ENCODE measurements at places on chromosomes 3 and 15. TPM values are rescaled to one million over a fixed set of nuclear protein-coding genes. Genes with fewer than 3 reads are reported as not detected.

GRCh38 chr3:41138146-41138545 is 61.2 kb upstream of the CTNNB1 start:
- DNase-seq: no peak

DNA sequence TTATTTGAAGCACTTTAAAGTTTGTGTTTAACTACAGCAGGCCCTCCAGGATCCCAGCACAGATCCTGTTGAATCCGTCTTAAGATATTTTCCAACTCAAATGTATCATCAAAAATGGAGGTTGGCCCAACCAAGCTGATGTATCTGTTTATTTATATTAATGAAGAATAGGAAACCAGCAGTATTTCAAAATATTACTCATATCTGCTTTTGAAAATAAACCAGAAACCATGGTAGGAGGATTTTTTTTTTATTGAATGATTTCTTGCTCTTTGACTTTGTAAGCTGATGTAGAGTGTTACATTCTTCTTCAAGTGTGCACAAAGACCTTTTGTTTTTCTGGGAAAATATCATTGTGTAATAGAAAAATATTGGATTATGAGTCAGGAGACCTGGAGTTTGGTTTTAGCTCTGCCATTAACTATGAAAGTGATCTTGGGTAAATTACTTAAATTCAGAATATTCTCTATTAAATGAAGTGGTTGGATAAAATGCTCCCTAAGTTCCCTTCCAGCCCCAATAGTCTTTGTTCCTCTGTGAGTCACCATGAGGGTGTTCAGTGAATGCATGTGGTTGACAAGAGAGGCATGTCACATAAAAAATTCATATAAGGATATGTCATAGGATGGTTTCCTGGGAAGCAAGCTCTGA is 221.3 kb upstream of the GAP43 start:
- no peak for DNase-seq

DNA sequence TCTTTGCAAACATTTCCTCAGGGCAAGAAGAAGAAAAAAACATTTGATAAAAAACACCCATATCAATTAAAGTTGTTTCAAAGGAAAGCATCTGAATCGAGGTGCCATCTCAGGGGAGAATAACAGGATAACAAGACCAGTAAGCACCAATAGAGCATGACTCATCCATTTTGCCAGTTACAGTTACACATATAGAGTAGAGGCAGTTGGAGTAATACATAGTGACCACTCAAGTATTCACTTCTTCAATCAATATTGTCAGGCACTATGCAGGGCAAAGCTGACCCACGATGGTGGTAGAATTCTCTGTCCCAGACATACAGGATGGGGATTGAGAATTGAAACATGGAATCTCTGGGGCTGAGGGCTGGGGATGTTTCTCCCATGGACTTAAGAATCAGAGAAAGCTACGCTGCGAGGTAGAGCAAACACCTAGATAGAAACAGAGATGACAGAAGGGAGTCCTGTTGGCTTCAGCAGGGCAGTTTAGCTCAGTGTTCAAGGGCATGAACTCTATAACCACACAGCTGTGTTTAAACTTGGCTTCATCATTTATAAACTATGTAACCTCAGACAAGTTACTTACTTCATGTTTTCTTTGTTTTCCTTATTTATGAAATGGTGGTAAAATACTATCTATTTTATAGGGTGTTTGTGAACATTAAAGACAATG is 186.4 kb upstream of the NANOGP8 start:
- no peak for DNase-seq

- peak; percentile 29 for DNase-seq
Measured at GRCh38 chr3:124063197-124063909, 71.4 kb upstream of the ROPN1 start.

DNA sequence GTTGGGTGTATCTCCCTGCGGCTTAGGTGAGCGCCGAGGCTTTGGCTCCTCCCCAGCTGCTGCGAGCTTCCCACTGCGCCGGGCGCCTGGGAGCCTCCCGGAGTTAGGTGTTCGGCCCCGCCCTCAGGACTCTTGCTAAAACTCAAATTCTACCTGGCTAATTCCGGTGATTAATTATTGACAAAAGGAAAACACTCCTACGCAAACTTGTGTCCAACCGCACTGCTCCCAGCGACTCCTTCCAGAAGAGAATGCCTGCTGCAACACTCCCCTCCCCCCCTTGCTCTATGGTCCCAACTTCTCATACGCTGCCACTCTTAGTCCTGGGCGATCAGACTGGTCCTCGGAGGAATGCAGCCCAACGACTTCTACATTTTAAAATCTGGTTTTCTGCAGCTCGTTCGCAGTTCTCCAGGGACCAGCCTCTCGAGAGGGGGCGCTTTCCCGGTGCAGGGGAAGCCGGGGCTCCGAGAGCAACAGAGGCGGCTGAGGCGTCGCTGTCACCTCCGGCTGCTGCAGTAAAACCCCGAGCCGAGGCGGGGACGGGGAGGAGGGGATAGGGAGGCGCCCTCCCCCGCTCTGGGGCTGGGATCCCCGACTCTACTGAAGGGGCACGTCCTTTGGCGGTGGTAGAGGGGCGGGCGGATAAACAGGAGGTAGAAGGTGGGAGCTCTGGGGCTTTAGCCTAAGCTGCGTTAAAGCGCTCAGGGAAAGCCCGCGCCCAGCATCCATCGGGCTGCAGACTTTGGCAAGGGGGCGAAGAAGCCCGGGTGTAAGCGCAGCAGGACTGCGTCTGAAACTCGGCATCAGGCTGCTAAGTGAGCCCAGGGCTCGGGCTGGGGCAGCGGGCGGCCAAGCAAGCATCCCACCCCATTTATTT is at the start of gene SPTSSB:
Gene SPTSSB, minus strand, starts transcription at position 77 of the 880 bp plus-strand sequence. CDS start 25,194 bp downstream, outside the sequence.
- DNase-seq: peak; percentile 80

DNA sequence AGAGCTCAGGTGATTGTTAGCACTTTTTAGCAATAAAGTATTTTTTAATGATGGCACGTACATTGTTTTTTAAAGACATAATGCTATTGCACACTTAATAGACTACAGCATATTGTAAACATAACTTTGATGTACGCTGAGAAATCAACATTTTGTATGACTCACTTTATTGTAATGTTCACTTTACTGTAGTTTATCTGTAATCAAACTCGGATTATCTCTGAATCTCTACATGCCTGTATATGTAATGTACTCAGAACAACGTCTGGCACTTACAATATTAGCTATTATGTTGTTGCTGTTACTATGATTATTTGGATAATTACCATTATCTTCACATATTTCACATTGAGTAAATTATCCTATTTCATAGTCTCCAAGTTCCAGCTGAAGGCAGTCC is 137.9 kb upstream of the CHRM5 start:
- no peak for DNase-seq

- no peak for DNase-seq
Measured at GRCh38 chr3:71109241-71109976, 474.1 kb downstream of the FOXP1 start.

DNA sequence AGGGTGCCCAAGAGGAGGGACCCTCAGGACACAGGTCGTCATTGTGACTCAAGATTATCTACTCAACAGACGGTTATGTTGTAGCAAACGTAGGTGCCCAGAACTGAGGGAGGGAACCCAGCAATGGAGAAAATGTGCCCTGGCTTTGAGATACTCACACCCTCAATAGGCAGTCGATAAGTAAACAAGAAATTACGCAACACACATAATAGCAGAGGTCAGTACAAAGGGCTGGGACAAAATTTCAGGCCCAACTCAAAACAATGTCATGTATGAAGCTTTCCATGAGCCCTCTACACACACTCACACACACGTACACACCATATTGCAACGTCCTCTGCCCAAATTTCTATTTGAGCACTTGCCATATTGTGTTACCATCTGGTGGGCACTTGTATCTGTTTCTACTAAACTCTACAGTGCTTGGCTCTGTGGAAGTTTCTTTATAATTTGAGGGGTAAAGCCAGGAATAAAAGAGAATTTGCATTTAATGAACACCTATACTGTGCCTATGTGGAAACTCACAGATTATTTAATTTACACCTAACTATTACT is 114.6 kb upstream of the TRIM42 start:
- DNase-seq: peak; percentile 48

DNA sequence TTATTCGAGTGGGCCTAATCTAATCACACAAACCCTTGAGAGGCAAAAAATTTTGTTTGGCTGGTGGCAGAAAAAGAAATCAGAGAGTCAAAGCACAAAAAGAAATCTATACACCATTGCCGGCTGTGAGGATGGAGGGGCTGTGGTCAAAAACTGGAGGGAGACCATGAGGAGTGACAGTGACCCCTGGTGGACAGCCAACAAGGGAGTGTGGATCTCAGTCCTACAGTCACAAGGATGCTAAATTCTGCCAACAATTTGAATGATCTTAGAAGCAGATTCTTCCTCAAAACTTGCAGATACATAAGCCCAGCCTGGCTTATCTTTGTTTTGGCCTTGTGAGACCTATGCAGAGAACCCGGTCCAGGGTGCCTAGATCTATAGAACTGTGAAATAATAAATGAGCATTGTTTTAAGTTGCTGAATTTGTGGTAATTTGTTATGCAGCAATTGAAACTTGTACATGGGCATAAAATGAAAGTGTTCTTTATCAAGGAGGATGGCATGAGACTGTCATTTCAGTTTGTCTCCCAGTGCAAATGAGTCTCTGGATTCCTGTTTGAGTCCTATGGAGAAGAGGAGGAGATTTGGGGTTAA is 103.0 kb upstream of the ARHGEF26 start:
- DNase-seq: no peak

DNA sequence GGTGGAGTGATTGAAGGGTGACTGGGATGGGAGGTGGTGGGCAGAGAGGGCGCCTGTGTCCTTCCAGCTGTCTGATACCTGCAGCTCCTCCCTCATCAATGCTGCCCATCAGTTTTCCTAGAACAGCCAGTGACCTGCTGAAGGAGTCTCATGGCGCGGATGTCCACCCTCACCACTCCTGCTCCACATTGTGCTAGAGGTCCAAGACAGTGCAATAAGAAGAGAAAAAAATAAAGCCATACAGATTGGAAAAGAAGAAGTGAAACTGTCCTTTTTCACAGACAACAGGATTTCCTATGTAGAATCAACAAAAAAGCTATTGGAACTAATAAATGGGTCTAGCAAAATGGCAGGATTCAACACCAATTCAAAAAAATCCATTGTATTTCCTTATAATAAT is 7.4 kb downstream of the ZDHHC19 start:
- DNase-seq: no peak

DNA sequence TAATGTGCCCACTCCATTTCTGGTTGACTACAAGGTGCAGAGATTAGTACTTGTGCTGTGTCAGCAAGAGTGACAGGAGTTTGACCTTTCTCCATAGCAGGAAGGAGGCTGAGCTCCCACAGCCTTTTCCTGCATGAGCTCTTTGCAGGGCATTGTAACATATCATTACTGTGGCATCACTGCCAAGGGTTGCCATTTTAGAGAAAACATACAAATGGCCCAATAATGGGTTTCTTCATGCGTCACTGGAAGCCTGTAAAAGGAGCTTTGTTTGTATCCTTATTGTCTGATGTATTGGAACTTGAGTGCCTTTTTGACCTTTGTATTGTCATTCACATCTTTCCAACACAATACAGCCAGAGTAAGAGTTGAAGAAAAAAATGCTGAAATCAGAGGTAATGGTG is 323.0 kb upstream of the CDIN1 start:
- no peak for DNase-seq

- no peak for DNase-seq
Measured at GRCh38 chr15:68719672-68720071, 101.0 kb downstream of the ANP32A start.

GRCh38 chr3:112958811-112959560 is 15.9 kb downstream of the CD200R1 start:
- DNase-seq: no peak

DNA sequence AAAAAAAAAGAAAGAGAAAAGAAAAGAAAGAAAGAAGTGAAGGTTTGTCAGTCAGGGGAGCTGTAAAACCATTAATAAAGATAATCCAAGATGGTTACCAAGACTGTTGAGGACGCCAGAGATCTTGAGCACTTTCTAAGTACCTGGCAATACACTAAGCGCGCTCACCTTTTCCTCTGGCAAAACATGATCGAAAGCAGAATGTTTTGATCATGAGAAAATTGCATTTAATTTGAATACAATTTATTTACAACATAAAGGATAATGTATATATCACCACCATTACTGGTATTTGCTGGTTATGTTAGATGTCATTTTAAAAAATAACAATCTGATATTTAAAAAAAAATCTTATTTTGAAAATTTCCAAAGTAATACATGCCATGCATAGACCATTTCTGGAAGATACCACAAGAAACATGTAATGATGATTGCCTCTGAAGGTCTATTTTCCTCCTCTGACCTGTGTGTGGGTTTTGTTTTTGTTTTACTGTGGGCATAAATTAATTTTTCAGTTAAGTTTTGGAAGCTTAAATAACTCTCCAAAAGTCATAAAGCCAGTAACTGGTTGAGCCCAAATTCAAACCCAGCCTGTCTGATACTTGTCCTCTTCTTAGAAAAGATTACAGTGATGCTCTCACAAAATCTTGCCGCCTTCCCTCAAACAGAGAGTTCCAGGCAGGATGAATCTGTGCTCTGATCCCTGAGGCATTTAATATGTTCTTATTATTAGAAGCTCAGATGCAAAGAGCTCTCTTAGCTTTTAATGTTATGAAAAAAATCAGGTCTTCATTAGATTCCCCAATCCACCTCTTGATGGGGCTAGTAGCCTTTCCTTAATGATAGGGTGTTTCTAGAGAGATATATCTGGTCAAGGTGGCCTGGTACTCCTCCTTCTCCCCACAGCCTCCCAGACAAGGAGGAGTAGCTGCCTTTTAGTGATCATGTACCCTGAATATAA is 2.0 kb downstream of the B2M start:
- no peak for DNase-seq

DNA sequence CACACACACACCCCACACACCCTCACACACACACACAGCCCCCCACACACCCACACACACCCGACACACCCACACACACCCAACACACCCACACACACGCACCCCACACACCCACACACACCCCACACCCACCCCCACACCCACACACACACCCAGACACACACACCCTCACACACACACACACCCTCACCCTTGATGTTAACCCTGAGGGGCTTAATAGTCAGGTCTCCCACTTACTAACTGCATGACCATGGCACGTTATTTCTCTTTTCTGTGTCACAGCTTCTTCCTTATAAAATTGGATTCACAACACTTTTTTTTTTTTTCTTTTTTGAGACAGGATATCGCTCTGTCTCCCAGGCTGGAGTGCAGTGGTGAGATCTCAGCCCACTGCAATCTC is 2.8 kb downstream of the GRM2 start:
- DNase-seq: no peak

GRCh38 chr3:197533396-197533795 is 22.4 kb downstream of the BDH1 start:
- no peak for DNase-seq

DNA sequence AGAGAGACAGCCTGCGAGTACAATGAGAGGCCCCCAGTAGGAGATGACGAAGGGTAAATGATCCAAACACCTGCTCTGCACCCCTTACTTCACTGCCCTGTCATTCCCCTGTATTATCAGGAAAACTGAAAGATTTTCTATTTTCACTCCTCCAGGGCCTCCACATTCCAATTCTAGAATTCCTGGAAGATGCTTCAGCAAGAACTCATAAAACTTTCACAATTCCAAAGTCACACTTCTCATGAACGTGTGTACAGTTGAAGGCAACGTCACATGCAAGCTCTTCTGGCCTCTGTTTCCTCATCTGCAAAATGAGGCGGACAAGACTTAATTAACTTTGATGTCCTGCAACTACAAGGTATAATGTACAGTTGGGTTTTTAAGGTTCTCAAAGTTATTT is 62.8 kb upstream of the SPATA12 start:
- no peak for DNase-seq

The CYP19A1 gene
- total RNA-seq: 0.46 TPM

The CEMIP gene
- total RNA-seq: 1.6 TPM

The SCAMP5 gene
- 57.2 TPM for total RNA-seq

The CGNL1 gene
- 7.9 TPM for total RNA-seq

The C3orf20 gene
- total RNA-seq: not detected

The APBA2 gene
- 3.4 TPM for total RNA-seq

The GNAT1 gene
- total RNA-seq: not detected

The INTS14 gene
- 35.7 TPM for total RNA-seq
